ENCODE measurements at places on chromosomes 3 and 15.
A peak's percentile ranks its signal among the peaks of the same experiment; 100 is the strongest.

- H3K27me3 ChIP-seq: no peaks in the 10 kb centered on the region
- no peak for DNase-seq
- peak overlapping the region; percentile 81 for H3K27ac ChIP-seq
- no peak overlapping the region for H3K4me3 ChIP-seq
- H3K36me3 ChIP-seq: peaks cover 23% of the 10 kb centered on the region
- no peaks in the 10 kb centered on the region for H3K4me1 ChIP-seq
Measured at GRCh38 chr3:184952671-184953070, 140.7 kb downstream of the VPS8 start.

DNA sequence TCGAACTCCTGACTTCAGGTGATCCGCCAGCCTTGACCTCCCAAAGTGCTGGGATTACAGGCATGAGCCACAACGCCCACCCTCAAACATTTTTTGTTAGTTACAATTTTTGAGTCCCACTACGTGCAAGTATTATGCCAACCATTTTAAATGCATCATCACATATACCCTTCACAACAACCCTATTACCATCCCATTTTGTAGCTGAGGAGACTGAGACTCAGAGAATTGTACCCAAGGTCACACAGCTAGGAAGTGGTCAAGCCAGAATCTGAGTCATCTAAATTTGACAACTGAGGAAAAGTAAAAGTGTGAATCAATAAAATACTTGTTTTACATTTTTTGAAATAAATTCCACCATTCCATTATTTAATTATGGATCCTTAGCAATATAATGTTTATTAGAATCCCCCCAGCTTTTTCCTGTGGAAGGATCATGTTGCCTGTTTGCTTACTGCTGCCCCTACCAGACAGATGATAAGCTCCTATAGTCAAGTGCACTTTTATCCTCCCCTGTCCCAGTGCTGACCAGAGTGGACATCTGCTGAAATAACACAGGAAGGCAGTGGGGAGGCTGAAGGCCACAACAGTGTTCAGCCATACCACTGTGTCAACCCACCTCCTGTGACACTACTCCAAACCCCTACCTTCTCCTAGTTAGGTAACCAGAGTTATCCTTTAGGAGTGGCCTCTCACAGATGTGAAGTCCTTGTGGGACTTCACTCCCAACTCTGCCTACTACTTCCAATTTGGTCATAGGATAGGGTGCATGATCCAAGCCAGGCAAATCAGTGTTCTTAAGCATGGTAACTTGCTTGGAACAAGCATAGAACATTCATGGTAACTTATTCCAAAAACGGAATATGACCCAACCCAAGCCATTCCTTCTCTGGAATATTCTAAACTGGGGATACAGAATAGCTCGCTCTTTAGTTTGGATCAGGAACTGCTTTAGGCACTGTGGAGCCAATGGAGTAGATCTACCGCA, 28.1 kb downstream of the PRKAR2A start:
- H3K4me1 ChIP-seq: peaks cover 24% of the 10 kb centered on the region
- no peak for DNase-seq
- H3K27me3 ChIP-seq: no peaks in the 10 kb centered on the region
- no peak overlapping the region for H3K27ac ChIP-seq
- H3K4me3 ChIP-seq: no peak overlapping the region

DNA sequence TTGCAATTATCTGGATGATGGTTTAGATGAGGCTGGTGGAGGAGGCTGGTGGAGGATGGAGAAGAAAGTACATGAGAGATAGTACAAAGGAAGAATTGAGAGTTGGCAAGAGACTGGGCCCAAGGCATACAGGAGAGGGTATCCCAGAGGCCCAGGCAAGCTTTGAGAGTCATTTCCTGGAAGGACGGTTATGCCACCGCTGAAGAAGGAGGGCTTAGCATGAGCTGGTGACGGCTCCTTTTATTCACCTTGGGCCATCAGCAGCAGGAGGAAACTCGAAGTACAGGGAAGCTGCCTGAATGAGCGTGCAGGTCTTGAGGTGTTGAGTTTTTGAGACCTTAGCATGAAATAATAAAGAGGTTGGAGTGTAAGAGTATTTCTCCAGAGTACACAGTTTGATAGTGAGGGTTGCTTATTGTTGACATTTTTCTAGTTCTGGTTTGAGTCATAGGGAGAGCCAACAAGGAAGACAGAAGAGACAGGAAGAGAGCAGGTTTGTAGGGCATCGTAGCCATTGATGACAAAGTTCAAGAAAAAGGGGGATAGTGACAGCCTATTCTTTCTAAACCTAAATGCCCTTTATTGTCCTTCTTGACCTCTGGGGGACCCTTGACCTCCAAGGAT, 13.8 kb downstream of the THSD4 start:
- H3K27me3 ChIP-seq: peaks cover 8% of the 10 kb centered on the region
- H3K36me3 ChIP-seq: no peaks in the 10 kb centered on the region
- H3K4me1 ChIP-seq: no peaks in the 10 kb centered on the region
- no peak for DNase-seq
- H3K4me3 ChIP-seq: no peak overlapping the region

DNA sequence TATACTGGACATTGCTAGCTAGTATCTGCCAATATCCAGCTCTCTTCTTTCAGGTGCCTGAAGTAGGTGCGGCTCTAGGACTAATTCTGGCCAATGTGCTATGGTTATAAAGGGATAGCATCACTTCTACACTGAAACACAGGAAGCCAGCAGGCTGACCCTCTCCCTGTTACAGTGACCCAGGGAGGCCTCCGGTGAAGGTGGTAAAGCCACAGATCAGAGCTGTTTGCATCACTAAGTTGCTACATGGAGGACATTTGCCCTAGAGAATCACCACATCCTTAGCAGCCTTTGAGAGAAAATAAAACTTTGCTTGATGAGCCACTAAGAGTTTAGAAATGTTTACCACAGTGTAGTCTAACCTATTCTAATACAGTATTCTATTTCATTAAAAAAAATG, 161.4 kb downstream of the CHST2 start:
- H3K4me3 ChIP-seq: no peak overlapping the region
- peaks cover 5% of the 10 kb centered on the region for H3K36me3 ChIP-seq
- no peak overlapping the region for H3K27ac ChIP-seq
- no peaks in the 10 kb centered on the region for H3K27me3 ChIP-seq
- H3K4me1 ChIP-seq: peaks cover 4% of the 10 kb centered on the region
- DNase-seq: no peak

DNA sequence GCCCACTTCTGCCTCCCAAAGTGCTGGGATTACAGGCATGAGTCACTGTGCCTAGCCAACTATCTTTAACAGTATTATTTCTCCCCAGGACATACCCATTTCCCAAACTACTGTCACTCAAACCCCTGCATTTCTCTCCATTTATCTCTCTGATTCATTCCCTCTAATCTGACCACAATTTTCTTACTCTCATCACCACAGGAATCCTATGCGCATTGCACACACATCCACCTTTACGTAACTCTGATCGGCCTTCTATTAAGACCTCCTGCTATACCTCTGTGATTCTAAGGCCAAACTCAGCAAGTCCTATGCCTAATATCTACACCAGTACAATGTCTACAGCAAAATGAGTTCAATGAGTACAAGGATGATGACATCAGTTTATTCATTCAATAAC, 235.0 kb downstream of the ULK4 start:
- no peaks in the 10 kb centered on the region for H3K4me1 ChIP-seq
- H3K36me3 ChIP-seq: peaks cover 23% of the 10 kb centered on the region
- no peak overlapping the region for H3K27ac ChIP-seq
- H3K4me3 ChIP-seq: no peak overlapping the region

GRCh38 chr3:152281133-152281713, 12.5 kb downstream of the MBNL1 start:
- H3K4me1 ChIP-seq: peaks cover 69% of the 10 kb centered on the region
- peak overlapping the region; percentile 90 for H3K27ac ChIP-seq
- H3K27me3 ChIP-seq: no peaks in the 10 kb centered on the region
- H3K36me3 ChIP-seq: no peaks in the 10 kb centered on the region
- peak overlapping the region; percentile 57 for H3K4me3 ChIP-seq

DNA sequence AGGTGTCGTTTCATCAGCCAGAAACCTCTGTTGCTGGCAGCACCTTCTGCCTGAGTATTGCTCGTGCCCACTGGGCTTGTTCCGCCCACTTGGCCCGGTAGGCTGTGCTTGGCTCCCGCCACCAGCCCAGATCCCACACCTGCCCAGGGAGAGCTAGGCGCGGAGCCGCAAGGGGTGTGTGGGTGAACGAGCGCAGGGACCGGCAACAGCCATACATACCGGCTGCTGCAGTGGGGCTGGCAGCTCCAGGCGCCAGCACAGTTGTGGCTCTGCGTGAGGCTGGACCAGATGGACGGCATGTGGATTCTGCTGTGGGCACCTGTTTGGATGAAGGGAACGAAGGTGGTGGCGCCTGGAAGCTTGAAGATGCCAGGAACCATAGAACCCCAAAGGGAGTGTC, 331.5 kb upstream of the MCTP2 start:
- H3K36me3 ChIP-seq: no peaks in the 10 kb centered on the region
- H3K27me3 ChIP-seq: no peaks in the 10 kb centered on the region
- no peaks in the 10 kb centered on the region for H3K4me1 ChIP-seq
- DNase-seq: no peak
- H3K27ac ChIP-seq: no peak overlapping the region

DNA sequence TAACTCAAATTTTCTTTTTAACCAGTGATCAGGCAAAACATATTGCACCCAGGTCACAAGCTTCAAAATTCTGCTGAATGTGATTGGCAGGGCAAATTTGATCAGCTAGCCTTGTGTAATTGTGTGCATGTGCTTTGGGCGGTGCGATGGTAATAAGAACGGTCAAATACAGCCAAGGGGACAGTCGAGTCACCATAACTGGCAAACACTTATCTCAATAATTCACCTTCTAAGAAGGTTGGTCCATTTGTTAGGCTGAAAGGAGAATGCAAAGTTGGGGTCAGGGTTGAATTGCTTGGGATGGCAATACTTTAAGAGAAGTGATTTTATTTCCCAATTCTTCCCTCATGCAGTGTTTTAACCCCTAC, 302.4 kb upstream of the PDZRN3 start:
- H3K4me1 ChIP-seq: no peaks in the 10 kb centered on the region
- no peaks in the 10 kb centered on the region for H3K27me3 ChIP-seq
- no peaks in the 10 kb centered on the region for H3K36me3 ChIP-seq
- no peak for DNase-seq

- no peak for DNase-seq
- H3K27ac ChIP-seq: no peak overlapping the region
- H3K4me1 ChIP-seq: no peaks in the 10 kb centered on the region
- H3K27me3 ChIP-seq: no peaks in the 10 kb centered on the region
Measured at GRCh38 chr3:81666502-81667121, 94.8 kb downstream of the GBE1 start.

DNA sequence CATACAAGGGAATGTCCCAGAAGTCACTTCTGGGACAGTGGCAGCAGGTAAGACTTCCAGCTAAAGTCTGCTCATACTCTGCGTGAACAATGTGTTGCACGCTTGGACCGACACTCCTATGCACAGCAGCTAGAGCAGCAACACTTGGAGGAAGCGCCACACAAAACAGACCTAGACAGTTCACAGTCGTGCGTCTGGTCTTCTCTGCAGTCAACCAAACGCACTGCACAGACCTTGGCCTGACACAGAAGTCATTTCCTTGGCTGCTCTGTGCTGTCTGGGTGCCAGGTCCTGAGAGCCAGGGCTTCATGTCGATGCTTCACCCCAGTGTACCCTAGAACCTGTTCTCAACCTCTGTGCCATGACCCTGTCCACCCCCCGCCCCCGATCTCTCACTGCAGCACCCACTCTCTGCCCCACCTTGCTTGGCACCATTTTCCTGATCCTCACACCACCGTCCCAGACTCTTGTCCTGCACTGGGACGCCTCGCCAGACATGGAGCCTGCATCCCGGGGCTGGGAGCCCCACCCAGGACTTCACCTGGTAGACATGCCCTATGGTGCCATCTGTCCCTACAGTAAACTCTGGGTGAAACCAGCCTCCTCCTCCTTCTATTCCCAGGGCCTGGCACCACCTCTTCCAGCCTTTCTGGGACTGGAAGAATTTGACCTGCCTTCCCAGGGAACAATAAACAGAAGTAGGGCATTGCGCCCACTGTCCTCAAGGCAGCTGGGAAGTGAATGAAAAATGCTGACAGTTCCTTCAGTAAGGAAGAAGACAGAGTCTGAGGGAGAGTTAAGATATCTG, 3.1 kb downstream of the ATP10A start:
- no peaks in the 10 kb centered on the region for H3K36me3 ChIP-seq
- H3K27me3 ChIP-seq: peaks cover 52% of the 10 kb centered on the region
- DNase-seq: no peak
- no peak overlapping the region for H3K27ac ChIP-seq
- peak overlapping the region; percentile 76 for H3K4me3 ChIP-seq
- H3K4me1 ChIP-seq: peaks cover 23% of the 10 kb centered on the region

- H3K4me1 ChIP-seq: peaks cover 38% of the 10 kb centered on the region
- peak overlapping the region; percentile 90 for H3K27ac ChIP-seq
Measured at GRCh38 chr15:85689729-85690128, 105.0 kb downstream of the KLHL25 start.

GRCh38 chr15:73228128-73228646, 140.6 kb downstream of the HCN4 start:
- no peaks in the 10 kb centered on the region for H3K4me1 ChIP-seq
- DNase-seq: no peak
- H3K27me3 ChIP-seq: no peaks in the 10 kb centered on the region
- H3K27ac ChIP-seq: no peak overlapping the region

- no peaks in the 10 kb centered on the region for H3K36me3 ChIP-seq
- H3K27me3 ChIP-seq: peaks cover 42% of the 10 kb centered on the region
- no peak overlapping the region for H3K4me3 ChIP-seq
- no peak for DNase-seq
- peaks cover 10% of the 10 kb centered on the region for H3K4me1 ChIP-seq
Measured at GRCh38 chr15:38065721-38066345, 131.4 kb downstream of the TMCO5A start.

DNA sequence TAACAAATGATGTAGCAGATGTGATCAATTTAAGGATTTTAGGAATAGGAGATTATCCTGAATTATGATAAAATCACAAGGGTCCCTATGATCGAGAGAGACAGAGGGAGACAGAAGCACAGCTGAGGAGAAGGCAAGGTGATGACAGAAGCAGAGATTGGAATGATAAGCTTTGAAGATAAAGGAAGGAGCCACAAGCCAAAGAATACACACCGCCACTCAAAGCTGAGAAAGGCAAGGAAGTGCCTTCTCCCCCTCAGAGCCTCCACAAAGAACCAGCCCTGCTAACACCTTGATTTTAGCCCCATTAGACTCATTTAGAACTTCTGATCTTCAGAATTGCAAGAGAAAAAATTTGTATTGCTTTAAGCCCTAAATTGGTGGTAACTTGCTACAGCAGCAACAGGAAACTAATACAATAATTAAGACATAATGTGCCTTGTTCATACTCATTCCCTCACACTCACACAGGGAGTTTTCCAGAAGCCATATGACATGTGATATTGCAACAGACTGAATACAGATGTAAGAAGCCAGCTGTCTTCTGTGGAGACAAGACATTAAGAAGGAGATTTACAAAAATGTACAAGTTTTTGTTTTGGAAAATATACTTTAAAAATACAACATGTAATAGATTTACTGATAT, 38.2 kb downstream of the TRANK1 start:
- H3K27me3 ChIP-seq: no peaks in the 10 kb centered on the region
- no peak for DNase-seq
- H3K4me1 ChIP-seq: peaks cover 72% of the 10 kb centered on the region
- peaks cover 12% of the 10 kb centered on the region for H3K36me3 ChIP-seq
- peak overlapping the region; percentile 84 for H3K4me3 ChIP-seq

GRCh38 chr3:63862804-63863149, 828 bp downstream of the THOC7 start:
- H3K4me3 ChIP-seq: peak overlapping the region; percentile 85
- no peaks in the 10 kb centered on the region for H3K36me3 ChIP-seq
- peak; percentile 3 for DNase-seq
- H3K4me1 ChIP-seq: peaks cover 34% of the 10 kb centered on the region
- H3K27ac ChIP-seq: peak overlapping the region; percentile 98

All from naive B cell (primary cell).